ENCODE measurements at places on chromosomes 2 and 18. TPM values are rescaled to one million over a fixed set of nuclear protein-coding genes. Genes with fewer than 3 reads are reported as not detected.
A peak's percentile ranks its signal among the peaks of the same experiment; 100 is the strongest.

Gene IL1F10
- not detected for total RNA-seq

DNA sequence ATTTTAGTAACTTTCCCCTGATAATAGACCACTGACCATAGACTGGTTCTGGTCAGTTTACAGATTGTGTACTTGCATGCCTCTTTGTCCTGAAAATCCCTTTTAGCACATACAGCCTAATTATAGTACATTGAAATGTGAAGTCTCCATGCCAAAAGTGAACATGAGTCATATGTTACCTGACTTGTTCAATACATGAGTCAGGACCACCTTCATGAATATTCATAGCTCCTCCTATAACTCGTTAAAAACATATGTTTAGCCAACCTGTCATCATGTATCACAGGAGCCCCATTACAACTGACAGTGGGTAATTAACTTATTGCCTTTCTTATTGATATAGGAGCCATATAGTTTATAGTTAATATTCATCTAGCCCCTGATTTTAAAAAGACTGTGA is 78.6 kb downstream of the SH3YL1 start:
- H3K27ac ChIP-seq: no peak overlapping the region
- H3K4me1 ChIP-seq: no peaks in the 10 kb centered on the region
- H3K36me3 ChIP-seq: no peaks in the 10 kb centered on the region
- no peak for DNase-seq

- peaks cover 5% of the 10 kb centered on the region for H3K4me1 ChIP-seq
- no peak overlapping the region for H3K4me3 ChIP-seq
- no peaks in the 10 kb centered on the region for H3K27me3 ChIP-seq
- H3K36me3 ChIP-seq: no peaks in the 10 kb centered on the region
- peak; percentile 50 for DNase-seq
Measured at GRCh38 chr18:48217258-48218250, 191.6 kb downstream of the ZBTB7C start.

Gene LRATD1
- 0.86 TPM for total RNA-seq

Gene LBX2
- 0.14 TPM for total RNA-seq

Gene SERPINB12
- total RNA-seq: not detected

GRCh38 chr2:54332386-54332785 is 76.4 kb upstream of the TSPYL6 start:
- no peaks in the 10 kb centered on the region for H3K36me3 ChIP-seq
- no peak for DNase-seq
- H3K27ac ChIP-seq: no peak overlapping the region
- H3K4me3 ChIP-seq: no peak overlapping the region

GRCh38 chr2:32617599-32618189 is 10.2 kb upstream of the TTC27 start:
- DNase-seq: no peak
- H3K4me3 ChIP-seq: no peak overlapping the region
- H3K4me1 ChIP-seq: peaks cover 8% of the 10 kb centered on the region
- no peak overlapping the region for H3K27ac ChIP-seq
- no peaks in the 10 kb centered on the region for H3K27me3 ChIP-seq

DNA sequence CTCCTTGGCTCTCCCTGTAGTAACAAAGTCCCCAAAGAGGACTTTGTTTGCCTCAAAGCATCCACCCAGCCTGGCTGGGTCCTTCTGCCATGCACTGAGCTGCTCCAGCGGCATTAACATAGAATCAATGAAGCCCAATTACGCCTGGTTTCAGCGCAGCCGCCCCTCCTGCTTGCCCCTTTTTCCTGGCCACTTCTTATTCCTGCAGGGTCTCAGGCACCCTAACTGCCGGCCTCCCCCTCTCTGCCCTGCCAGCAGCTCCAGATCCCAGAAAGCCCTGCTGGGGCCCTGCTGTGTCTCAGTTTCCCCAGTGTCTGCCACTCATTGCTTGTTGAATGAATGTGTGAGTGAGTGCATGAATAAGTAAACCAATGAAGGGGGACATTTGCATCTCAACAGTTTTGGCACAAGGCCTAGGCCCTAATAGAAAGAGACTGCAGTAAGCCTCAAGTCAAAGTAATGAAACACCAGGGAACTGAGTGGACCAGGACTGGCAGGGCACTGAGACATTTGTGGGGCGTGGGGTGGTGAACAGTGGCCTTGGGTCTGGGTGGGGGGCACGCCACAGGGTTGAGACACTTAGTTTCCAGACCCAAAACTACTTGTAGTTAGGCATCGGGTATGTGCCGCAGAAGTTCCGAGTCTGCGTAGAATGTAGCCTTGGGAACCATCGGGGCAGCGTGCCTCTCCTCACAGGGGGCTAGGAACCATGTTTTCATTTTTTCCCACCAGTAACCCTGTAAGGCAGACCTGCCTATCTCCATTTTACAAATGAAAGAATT is 60.6 kb downstream of the SMAD7 start:
- H3K36me3 ChIP-seq: no peaks in the 10 kb centered on the region
- no peak overlapping the region for H3K4me3 ChIP-seq
- no peak overlapping the region for H3K27ac ChIP-seq
- no peak for DNase-seq
- H3K27me3 ChIP-seq: no peaks in the 10 kb centered on the region

Gene PRKAG3
- total RNA-seq: not detected

GRCh38 chr2:52396836-52397235 is 1364.9 kb upstream of the NRXN1 start:
- no peaks in the 10 kb centered on the region for H3K27me3 ChIP-seq
- no peak for DNase-seq
- no peak overlapping the region for H3K27ac ChIP-seq
- no peaks in the 10 kb centered on the region for H3K36me3 ChIP-seq
- no peak overlapping the region for H3K4me3 ChIP-seq

Gene INPP5D
- total RNA-seq: 13.9 TPM

Gene UGT1A8
- not detected for total RNA-seq

Gene TMEM169
- total RNA-seq: 0.44 TPM

DNA sequence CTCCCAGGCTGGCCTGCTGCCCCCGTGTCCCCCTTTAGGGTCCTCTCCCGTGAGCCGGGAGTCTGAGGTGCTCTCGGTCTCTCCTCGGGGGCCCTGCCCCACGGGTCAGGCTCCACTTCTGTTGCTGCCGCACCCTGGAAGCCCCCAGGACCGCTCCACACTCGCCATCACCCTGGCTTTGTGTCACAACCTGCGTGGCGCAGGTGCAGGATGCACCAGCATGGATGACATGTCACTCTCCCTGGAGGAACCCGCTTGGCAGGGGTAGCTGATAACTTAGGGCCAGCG is 10.8 kb upstream of the ARHGEF4 start:
- H3K4me1 ChIP-seq: no peaks in the 10 kb centered on the region
- H3K4me3 ChIP-seq: no peak overlapping the region
- no peak overlapping the region for H3K27ac ChIP-seq
- no peak for DNase-seq
- H3K27me3 ChIP-seq: peaks cover 2% of the 10 kb centered on the region
- H3K36me3 ChIP-seq: no peaks in the 10 kb centered on the region

- no peak overlapping the region for H3K27ac ChIP-seq
- H3K36me3 ChIP-seq: no peaks in the 10 kb centered on the region
- no peak overlapping the region for H3K4me3 ChIP-seq
- H3K27me3 ChIP-seq: no peaks in the 10 kb centered on the region
Measured at GRCh38 chr2:128371248-128371630, 52.6 kb upstream of the HS6ST1 start.

- H3K4me1 ChIP-seq: peaks cover 43% of the 10 kb centered on the region
- no peak overlapping the region for H3K27ac ChIP-seq
- H3K27me3 ChIP-seq: no peaks in the 10 kb centered on the region
- DNase-seq: no peak
Measured at GRCh38 chr18:79944126-79944731, 7.2 kb downstream of the SLC66A2 start.

Gene UGT1A10
- total RNA-seq: not detected

Gene ATP6V1C2
- total RNA-seq: 0.96 TPM

- H3K36me3 ChIP-seq: no peaks in the 10 kb centered on the region
- no peak overlapping the region for H3K4me3 ChIP-seq
- H3K4me1 ChIP-seq: no peaks in the 10 kb centered on the region
- H3K27me3 ChIP-seq: no peaks in the 10 kb centered on the region
- H3K27ac ChIP-seq: peak overlapping the region; percentile 7
- DNase-seq: no peak
Measured at GRCh38 chr2:218005028-218005427, 2.2 kb upstream of the TNS1 start.

Gene SKOR2
- total RNA-seq: not detected

GRCh38 chr18:61183798-61184197 is 149.4 kb upstream of the CDH20 start:
- no peak for DNase-seq
- H3K4me1 ChIP-seq: no peaks in the 10 kb centered on the region
- no peaks in the 10 kb centered on the region for H3K27me3 ChIP-seq

Gene NFATC1
- 16.0 TPM for total RNA-seq

GRCh38 chr2:28633204-28633603 is 118.4 kb upstream of the PPP1CB start:
- no peaks in the 10 kb centered on the region for H3K27me3 ChIP-seq
- H3K27ac ChIP-seq: no peak overlapping the region
- no peaks in the 10 kb centered on the region for H3K36me3 ChIP-seq
- no peak for DNase-seq
- peaks cover 47% of the 10 kb centered on the region for H3K4me1 ChIP-seq

DNA sequence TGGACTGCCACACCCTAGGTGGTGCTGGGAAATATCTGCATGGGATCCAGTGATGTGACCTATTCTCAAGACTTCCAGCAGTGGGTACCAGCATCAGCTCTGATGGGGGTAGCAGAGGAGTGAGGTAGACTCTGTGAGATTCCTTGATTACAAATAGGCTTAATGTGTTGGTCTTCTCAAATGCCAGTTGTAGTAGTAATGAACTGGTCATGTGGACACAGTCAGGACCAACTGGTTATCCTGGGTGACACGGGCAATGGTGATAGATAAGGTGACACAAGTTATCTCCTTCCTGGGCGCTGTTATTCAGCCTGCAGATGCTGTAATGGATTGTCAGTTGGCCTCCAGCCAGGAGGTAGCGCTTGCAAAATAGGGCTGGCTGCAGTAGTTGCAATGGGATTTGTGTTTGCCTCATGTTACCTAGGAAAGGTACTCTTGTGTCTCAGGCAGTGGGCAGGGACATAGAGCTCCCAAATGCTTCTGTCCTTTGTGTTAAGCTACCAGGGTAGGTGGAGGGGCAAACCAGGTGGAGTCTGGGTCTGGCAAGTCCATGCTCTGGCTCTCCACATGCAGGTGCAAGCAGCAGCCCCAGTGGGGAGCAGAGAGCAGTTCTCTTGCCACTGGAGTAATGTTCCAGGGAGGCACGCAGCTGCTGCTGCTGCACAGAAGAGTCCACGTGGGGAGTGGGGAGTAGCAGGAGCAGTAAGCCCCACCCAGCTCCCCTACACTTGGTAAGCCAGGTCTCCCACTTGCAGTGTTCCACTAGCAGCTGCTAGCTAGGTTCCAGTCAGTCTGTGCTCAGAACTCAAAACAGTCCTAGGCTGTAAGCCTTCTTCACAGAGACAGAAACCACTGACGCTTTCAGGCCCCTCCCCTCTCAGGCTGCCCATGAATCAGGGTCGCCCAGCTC is 505.4 kb upstream of the DDX18 start:
- no peaks in the 10 kb centered on the region for H3K27me3 ChIP-seq
- H3K36me3 ChIP-seq: no peaks in the 10 kb centered on the region
- DNase-seq: no peak

Gene BCL2L11
- total RNA-seq: 5.4 TPM

GRCh38 chr18:13378150-13378549 is 159.6 kb downstream of the LDLRAD4 start:
- H3K4me1 ChIP-seq: peaks cover 61% of the 10 kb centered on the region
- DNase-seq: no peak
- no peaks in the 10 kb centered on the region for H3K27me3 ChIP-seq

DNA sequence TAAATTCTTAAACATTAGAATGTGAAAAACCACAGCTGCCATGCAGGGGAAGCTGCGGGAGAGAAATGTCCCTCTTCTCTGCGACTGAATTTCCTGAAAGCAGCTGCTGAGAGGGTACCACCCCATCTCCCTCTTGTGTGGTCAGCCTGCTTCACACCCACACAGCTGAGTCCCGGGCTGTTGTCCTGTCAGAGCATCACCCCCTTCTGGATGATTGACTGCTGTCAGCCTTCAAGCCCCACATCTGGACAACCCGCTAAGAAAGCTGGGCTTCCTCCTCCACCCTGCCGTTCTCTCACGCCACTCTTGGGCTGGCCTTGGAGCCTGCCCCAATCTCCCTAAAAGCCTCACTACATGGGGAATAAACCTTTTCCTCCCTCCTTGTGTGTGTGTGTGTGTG is 26.0 kb downstream of the SH3YL1 start:
- no peaks in the 10 kb centered on the region for H3K27me3 ChIP-seq
- no peak overlapping the region for H3K27ac ChIP-seq
- H3K4me3 ChIP-seq: no peak overlapping the region
- H3K36me3 ChIP-seq: peaks cover 5% of the 10 kb centered on the region
- H3K4me1 ChIP-seq: no peaks in the 10 kb centered on the region

Measured in heart left ventricle (tissue), 16 donors.